PC-3 (cell line): ENCODE measurements at places on chromosomes 6 and 20. TPM values are rescaled to one million over a fixed set of nuclear protein-coding genes. Genes with fewer than 3 reads are reported as not detected.

DNA sequence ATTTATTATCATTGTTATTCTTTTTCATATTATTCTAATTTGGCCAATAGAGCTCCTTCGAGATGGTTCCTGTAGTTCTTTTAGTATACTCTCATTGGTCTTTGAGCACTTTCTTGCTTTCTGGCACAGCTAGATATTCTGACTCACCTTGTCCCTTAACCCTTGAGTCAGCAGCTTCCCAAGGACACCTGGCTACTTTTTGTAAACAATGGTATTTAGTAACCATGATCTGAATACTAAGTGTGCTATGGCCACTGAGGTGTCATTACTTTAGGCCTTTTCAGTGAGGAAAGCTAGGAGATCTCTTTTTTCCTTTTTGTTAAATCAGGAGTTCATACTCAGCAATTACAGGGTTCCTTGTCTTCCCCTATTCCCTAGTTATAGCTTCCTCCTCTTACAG lies 126.5 kb upstream of the CITED2 start:
- no peak overlapping the region for H3K27ac ChIP-seq
- no peak overlapping the region for H3K4me3 ChIP-seq
- H3K27me3 ChIP-seq = no peaks in the 10 kb centered on the region

DNA sequence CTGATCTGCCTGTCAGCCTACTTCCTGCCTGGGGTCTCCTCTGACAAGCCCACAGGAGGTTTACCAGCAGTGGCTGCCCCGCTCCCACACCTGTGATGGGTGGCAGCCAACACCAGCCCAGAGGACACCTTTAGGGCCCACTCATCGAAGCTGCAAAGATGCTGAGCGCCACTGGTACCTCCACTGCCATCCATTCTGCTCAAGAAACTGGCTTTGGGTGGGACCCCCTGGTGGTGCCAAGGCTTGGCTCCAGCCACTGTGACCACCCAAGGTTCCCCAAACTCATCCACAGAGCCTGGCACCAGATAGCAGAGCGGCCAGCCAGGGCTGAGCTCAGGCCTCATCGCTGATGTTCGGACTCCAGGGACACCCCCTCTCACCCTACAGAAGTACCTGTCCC lies 42.5 kb downstream of the PREX1 start:
- no peaks in the 10 kb centered on the region for H3K36me3 ChIP-seq
- H3K4me1 ChIP-seq = peaks cover 5% of the 10 kb centered on the region
- H3K27ac ChIP-seq = no peak overlapping the region
- no peak for DNase-seq

- no peaks in the 10 kb centered on the region; the same call in none of the 2 replicates for H3K27me3 ChIP-seq
- no peak for DNase-seq
- no peaks in the 10 kb centered on the region for H3K4me1 ChIP-seq
Measured at GRCh38 chr6:69880601-69881000, 14.2 kb downstream of the COL19A1 start.

- H3K27ac ChIP-seq = no peak overlapping the region
- peak; percentile 14 for DNase-seq
- H3K4me1 ChIP-seq = no peaks in the 10 kb centered on the region
- no peak overlapping the region for H3K4me3 ChIP-seq
Measured at GRCh38 chr6:1179571-1180459, 132.1 kb upstream of the FOXQ1 start.

DNA sequence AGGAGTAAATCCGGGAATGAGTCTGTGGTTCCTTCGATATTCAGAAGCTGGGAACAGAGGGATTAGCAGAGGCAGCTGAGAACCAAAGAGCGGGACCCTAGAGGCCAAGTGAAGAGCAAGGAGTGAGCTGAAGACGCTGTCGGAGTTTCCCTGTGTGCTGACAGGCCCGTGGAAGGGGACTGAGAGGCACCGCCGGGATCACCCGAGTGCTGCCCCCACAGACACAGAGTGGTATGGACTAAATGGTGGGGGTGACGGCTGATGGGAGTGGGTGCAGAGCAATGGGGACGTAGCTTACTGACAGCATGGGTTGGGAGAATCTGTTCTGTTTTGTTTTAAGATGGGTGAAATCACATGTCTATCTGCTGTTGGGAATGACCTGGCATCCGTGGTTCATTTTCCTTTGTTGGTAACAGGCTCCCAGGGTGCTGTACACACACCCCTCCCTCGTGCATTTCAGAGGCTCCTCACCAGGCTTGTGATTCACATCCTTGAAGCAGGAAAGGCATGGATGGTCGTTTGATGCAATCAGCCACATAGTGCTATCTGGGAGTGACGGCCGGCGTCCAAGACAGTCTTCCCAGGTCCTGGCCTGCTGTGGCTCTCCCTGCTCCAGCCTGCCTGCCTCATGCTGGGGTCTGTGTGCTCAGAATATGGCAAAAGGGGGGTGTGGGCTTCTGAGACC lies 97.4 kb downstream of the THBS2 start:
- no peak overlapping the region for H3K4me3 ChIP-seq
- no peaks in the 10 kb centered on the region for H3K27me3 ChIP-seq
- no peak for DNase-seq

DNA sequence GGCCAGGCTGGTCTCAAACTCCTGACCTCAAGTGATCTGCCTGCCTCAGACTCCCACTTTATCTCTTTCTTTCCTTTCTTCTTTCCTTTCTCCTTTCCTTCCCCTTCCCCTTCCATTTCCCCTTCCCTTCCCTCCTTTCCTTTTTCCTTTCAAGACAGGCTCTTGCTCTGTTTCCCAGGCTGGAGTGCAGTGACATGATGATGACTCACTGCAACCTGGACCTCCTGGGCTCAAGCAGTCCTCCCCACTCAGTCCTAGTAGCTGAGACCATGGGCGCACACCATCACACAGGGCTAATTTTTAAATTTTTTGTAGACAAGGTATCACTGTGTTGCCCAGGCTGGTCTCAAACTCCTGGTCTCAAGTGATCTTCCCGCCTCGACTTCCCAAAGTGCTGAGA lies 377.6 kb upstream of the ZFP64 start:
- no peak overlapping the region for H3K27ac ChIP-seq
- no peak for DNase-seq
- H3K36me3 ChIP-seq = no peaks in the 10 kb centered on the region

GRCh38 chr20:16284385-16285100 lies 288.7 kb downstream of the KIF16B start:
- DNase-seq = no peak
- no peaks in the 10 kb centered on the region for H3K4me1 ChIP-seq
- no peak overlapping the region for H3K27ac ChIP-seq
- H3K27me3 ChIP-seq = no peaks in the 10 kb centered on the region
- no peaks in the 10 kb centered on the region for H3K36me3 ChIP-seq

DNA sequence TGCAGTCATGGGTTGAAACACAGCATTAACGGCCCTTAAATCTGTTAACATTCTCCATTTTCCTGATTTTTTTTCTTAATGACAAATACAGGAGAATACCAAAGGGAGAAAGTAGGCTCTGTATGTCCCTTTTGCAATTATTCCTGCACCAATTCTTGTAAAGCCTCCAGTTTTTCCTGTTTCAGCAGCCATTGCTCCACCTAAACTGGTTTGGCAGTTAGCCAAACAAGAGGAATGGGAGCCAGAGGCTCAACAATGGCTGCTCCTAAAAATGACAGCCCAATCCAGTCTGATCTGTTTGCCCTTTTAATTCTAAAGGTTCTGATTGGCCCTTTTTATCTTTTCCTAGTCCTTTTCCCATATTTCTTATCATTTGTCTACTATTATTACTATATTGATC lies 284.2 kb upstream of the SGK1 start:
- no peak for DNase-seq
- H3K27me3 ChIP-seq = no peaks in the 10 kb centered on the region
- H3K36me3 ChIP-seq = no peaks in the 10 kb centered on the region
- H3K4me1 ChIP-seq = no peaks in the 10 kb centered on the region
- no peak overlapping the region for H3K27ac ChIP-seq

- no peaks in the 10 kb centered on the region for H3K36me3 ChIP-seq
- peak; percentile 43 for DNase-seq
- H3K4me3 ChIP-seq = no peak overlapping the region
- H3K27ac ChIP-seq = no peak overlapping the region
- H3K4me1 ChIP-seq = no peaks in the 10 kb centered on the region
- no peaks in the 10 kb centered on the region for H3K27me3 ChIP-seq
Measured at GRCh38 chr20:8903655-8904605, 165.0 kb upstream of the PLCB4 start.

DNA sequence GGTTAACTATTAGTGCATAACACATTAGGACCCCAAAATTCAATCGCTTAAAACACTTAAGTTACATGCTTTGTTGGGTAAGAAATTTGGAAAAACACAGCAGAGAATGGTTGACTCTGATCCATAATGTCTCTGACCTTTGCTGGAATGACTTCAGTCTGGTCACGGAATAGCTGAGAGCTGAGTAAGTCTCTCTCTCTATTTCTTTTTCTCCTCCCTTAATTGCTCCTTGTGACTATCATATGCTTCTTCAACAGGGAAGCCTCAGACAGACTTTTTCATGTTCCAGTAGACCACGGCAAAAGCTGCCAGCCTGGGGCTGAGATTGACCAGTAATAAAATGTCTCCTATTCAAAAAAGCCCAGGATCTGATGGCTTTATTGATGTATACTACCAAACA lies 4.8 kb downstream of the OR12D1 start:
- H3K27ac ChIP-seq = no peak overlapping the region
- no peak overlapping the region for H3K4me3 ChIP-seq
- no peak for DNase-seq
- H3K36me3 ChIP-seq = no peaks in the 10 kb centered on the region
- peaks cover 33% of the 10 kb centered on the region for H3K27me3 ChIP-seq

GRCh38 chr6:161660666-161661571 lies 387.1 kb upstream of the AGPAT4 start:
- H3K27ac ChIP-seq = no peak overlapping the region
- no peak overlapping the region for H3K4me3 ChIP-seq
- H3K27me3 ChIP-seq = peaks cover 18% of the 10 kb centered on the region
- H3K4me1 ChIP-seq = no peaks in the 10 kb centered on the region
- no peaks in the 10 kb centered on the region for H3K36me3 ChIP-seq

- no peak overlapping the region for H3K4me3 ChIP-seq
- peaks cover 57% of the 10 kb centered on the region for H3K27me3 ChIP-seq
- no peak for DNase-seq
- H3K27ac ChIP-seq = no peak overlapping the region
Measured at GRCh38 chr6:107727096-107727757, 96.9 kb downstream of the SCML4 start.

DNA sequence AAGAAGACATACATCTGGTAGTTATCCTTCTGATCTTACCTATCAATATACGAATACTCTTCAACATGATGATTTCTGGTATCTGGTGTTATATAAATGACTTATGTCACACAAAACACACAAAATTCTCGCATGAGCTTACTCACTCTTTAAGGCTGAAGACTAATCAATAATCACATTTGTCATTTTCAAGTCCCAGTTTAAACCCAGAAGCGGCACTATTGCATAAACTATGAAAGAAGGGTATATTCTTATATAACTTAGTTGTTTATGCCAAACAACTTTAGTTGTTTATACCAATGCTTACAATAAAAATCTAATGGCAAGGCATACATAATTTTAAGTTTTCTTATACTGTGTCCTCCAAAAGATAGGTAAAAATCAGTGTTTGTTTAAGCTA lies 293.1 kb downstream of the GRIK2 start:
- H3K4me1 ChIP-seq = no peaks in the 10 kb centered on the region
- H3K4me3 ChIP-seq = no peak overlapping the region
- H3K27ac ChIP-seq = no peak overlapping the region
- no peak for DNase-seq
- H3K36me3 ChIP-seq = no peaks in the 10 kb centered on the region

- no peaks in the 10 kb centered on the region for H3K4me1 ChIP-seq
- no peak overlapping the region for H3K27ac ChIP-seq
- no peak overlapping the region for H3K4me3 ChIP-seq
- H3K27me3 ChIP-seq = peaks cover 53% of the 10 kb centered on the region
- DNase-seq = no peak
Measured at GRCh38 chr20:23955896-23956295, 32.7 kb downstream of the GGTLC1 start.

GRCh38 chr20:11130554-11131166 lies 456.9 kb upstream of the JAG1 start:
- DNase-seq = peak; percentile 70
- peak overlapping the region; percentile 60 for H3K27ac ChIP-seq
- H3K27me3 ChIP-seq = no peaks in the 10 kb centered on the region

DNA sequence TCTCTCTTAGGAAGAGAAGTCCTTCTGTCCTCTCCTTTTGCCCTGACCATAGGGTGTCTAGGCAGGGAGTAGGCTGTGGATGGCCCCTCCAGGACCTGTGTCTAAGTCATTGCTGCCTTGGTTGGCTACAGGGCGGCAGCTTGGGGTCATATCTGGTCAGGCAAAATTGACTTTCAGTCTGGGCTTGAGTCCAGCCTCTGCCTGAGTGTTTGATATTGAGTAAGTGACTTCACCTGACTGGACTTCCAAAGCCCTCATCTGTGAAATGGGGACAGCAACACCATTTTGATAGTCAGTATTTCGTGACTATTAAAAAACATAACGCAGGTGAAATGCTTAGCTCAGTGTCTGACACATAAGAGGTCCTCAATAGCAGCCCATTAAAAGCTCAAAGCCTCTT lies 4.6 kb downstream of the TGM3 start:
- peaks cover 53% of the 10 kb centered on the region for H3K27me3 ChIP-seq
- H3K27ac ChIP-seq = no peak overlapping the region
- DNase-seq = no peak
- no peak overlapping the region for H3K4me3 ChIP-seq
- peaks cover 5% of the 10 kb centered on the region for H3K4me1 ChIP-seq
- H3K36me3 ChIP-seq = no peaks in the 10 kb centered on the region

- no peaks in the 10 kb centered on the region for H3K27me3 ChIP-seq
- no peaks in the 10 kb centered on the region for H3K36me3 ChIP-seq
- no peak overlapping the region for H3K4me3 ChIP-seq
- H3K27ac ChIP-seq = no peak overlapping the region
Measured at GRCh38 chr20:45117581-45117980, 2.6 kb upstream of the WFDC5 start.

MEP1A gene
- total RNA-seq = not detected in 2 replicates

PACRG gene
- total RNA-seq = not detected in 2 replicates

PRSS35 gene
- 1.7 and 3.2 TPM in 2 replicates for total RNA-seq

FOXQ1 gene
- 7.5 and 12.4 TPM in 2 replicates for total RNA-seq

NR2E1 gene
- 0.07 TPM in 1 of 2 replicates, not detected in the other for total RNA-seq

DLK2 gene
- 1.4 and 4.4 TPM in 2 replicates for total RNA-seq

LRFN2 gene
- not detected in 2 replicates for total RNA-seq

RSPO4 gene
- not detected in 2 replicates for total RNA-seq

TCF15 gene
- total RNA-seq = 0.40 and 0.98 TPM in 2 replicates

CFAP206 gene
- 0.07 TPM in 1 of 2 replicates, not detected in the other for total RNA-seq

RPS6KA2 gene
- 5.1 and 7.9 TPM in 2 replicates for total RNA-seq

RAB44 gene
- total RNA-seq = not detected in 2 replicates

NMBR gene
- not detected in 2 replicates for total RNA-seq
